GM23248 (cell line): ENCODE measurements at places on chromosomes 3 and 15.
A peak's percentile ranks its signal among the peaks of the same experiment; 100 is the strongest.

DNA sequence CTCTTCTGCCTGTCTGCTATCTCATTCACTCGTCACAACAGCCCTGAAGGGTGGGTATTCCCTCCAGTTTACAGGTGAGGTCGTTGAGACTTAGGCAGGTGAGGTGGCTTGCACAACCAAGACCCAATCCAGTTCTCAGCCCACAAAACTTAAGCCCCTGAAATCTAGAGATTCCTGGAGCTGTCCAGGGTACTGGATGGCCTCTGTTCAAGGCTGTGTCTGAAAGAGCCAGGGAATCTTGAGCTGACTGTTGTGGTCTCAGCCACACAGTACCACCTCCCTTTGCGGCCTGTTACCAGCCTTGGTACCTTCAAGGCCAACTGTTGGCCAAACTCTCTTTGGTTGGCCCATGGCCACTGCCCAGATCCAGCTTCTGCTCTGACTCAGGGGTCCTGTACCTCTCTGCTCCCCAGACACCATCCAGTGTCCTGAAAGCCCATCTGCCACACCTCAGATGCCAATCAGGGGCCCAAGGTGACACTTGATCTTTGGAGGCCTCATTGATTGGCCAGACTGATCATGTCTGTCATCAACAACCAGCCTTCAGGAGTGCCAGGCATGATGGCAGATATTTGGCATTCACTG is 10.9 kb upstream of the FAM107A start:
- DNase-seq = peak; percentile 51

DNA sequence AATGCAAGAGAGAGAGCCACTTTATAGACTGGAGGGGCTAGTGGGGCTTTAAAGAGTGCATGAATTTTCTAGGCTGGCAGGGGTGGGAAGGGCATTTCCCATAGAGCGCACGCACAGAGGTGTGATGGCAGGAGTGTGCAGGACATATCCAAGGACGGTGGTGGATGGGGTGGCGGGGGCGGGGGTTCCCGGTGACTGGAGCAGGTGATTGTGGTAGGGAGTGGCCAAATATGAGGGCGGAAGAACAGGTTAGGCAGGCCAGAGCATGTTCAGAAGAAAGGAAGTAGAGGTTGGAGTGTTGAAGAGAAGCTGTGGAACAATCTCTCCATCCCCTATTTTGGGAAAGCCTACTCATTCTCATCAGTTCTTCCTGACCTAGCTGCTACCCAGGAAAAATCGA is 18.1 kb downstream of the FAM81A start:
- no peak for DNase-seq

DNA sequence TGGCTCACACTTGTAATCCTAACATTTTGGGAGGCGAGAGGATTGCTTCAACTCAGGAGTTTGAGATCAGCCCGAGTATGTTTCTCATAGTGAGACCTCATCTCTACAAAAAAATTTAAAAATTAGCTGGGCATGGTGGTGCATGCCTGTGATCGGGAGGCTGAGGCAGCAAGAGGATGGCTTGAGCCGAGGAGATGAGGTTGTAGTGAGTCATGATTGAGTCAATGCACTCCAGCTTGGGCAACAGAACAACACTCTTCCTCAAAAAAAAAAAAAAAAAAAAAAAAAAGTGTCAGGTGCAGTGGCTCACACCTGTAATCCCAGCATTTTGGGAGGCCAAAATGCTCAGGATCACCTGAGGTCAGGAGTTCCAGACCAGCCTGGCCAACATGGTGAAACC is 2.4 kb downstream of the RPL39L start:
- DNase-seq = peak; percentile 80

DNA sequence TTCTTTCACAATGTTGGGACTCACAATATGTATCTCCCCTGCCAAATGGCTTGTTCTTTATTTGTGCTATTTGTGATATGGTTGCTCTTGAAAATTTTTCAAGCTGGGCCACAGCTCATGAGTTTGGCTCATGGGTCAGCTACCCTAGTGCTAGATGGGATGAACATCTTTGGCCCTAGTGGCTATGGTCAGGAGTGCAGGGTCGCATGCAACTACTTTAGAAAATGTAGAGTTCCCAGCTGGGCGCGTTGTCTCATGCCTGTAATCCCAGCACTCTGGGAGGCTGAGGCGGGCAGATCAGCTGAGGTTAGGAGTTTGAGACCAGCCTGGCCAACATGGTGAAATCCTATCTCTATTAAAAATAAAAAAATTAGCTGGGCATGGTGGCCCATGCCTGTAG is 55.8 kb downstream of the POLR2M start:
- DNase-seq = no peak

DNA sequence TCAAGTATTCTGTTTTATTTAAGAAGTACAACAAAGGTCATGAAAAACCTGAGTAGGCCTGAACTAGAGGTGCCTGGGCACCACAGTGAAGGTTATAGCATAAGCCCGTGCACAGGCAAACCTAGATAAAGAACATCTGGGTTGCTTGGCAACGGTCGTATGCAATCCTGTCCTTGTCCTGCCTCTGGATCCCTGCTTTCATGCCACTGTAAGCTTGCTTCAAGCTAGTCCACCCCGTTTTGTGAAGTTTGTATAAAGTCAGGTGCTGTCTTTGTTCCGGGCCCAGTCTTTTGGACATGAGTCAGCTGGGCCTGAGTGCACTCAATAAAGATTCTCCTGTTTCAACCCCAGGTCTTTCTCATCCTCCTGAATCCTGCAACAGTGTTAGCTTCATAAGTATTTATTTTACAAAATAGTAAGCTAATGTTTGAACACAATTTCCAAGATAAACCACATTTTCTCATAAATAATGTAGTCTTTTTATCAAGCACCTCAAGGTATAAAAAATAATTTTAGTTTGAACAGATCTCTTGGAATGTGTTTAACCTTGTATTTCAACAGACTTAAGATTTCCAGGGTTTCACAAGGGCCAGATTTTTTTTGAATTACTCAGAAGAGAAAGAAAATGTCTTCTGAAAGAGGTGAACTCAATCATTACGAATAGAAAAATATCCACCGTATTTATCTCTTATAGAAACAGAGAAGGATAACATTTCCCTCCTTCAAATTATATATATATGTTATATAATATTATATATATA is 14.3 kb upstream of the SLC9C1 start:
- peak; percentile 38 for DNase-seq
